Activated CD4-positive, alpha-beta T cell treated with anti-CD3 and anti-CD28 coated beads, Interleukin-2, amount 10 ng/mL, durations not matched to agents 7 days and 5 days (primary cell): ENCODE measurements at places on chromosomes 2 and 18.

DNA sequence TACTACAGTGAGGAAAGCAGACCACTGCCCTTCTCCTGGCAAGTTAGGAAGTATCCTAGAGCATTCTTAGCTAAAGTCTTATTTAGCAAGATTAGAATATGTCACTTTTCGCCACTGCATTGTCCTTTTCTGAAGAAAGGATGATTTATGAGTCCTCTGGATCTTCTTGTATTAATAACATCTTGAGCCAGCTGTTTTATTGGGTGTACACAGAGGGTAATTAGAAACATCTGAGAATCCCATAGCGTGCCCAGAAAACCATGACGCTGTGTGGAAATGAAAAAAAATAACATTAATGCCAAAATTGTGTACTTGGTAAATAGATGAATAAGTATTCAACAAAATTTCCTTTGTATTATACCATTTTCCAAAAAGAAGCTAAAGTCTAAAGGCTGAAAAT lies 198.7 kb downstream of the LTBP1 start:
- DNase-seq = no peak

DNA sequence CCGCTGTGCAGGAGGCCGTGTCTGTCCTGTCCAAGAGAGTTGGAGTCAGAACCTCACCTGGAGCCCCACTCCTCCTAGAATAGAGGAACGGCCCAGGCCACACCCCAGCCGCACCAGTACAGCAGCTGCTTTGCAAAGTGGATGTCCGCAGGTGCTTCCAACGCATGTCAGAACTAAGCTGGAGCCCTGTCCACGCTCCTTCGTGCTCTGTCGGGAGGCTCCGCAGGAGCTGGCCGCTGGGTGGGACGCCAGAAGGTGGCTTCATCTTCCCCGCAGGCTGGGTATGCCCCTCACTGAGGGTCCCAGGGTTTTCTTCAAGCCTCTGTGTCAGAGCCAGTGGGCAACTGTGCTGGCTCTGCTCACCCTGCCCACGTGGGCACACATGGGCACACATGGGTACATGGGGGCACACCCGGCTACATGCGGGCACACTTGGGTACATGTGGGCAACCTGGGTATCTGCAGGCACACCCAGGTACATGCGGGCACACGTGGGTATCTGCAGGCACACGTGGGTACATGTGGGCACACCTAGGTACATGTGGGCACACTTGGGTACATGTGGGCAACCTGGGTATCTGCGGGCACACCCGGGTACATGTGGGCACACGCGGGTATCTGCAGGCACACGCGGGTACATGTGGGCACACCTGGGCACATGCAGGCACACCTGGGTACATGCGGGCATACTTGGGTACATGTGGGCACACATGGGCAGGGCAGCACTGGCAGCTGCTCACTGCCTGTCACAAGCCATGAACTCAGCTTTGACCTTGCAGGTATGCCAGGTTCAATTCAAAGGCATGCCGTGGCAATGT lies 67.1 kb upstream of the CTDP1 start:
- DNase-seq = no peak

DNA sequence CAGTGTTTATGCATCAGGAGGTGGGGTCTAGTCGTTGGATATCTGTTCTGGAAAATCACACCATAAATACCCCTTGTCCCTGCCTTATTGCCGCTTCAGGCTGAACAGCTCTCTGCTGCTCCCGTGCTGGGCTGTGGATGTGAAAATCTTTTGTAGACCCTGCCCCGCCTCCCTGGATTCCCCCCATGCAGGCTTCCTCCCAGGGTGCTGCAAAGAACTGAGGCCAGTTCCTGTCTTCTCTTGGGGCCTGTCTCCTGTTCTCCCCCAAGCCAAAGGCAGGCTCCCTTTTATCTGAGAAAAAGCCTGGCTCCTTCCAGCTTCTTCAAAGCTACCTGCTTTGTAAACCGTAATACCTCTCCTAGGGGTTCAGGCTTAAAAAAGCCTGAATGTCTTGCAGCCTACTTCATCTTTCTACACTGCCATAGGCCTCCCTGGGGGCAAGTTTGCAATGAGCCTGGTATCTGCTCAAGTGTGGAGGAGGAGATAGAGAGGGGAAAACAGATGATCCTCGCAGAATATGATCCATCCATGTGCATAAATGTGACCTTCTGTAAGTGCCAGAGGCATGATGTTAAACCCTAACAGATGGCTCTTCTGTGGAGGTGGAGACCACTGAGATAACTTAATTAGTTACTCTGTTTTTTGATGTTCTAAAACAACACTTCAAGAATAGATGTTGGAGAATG lies 55.3 kb downstream of the VWA3B start:
- no peak for DNase-seq

GRCh38 chr18:48950536-48951447 lies at the start of gene SMAD7:
Gene SMAD7, minus strand, starts transcription at chr18:48950965. Its CDS starts 541 bp downstream, at chr18:48950424.
- DNase-seq = no peak

- DNase-seq = no peak
These were observed 13.6 kb downstream of the EML4 start for GRCh38 chr2:42182654-42183308.

- DNase-seq = no peak
These were observed 484 bp downstream of the AFF3 start for GRCh38 chr2:100141906-100142305.

- DNase-seq = no peak
These were observed 5.2 kb downstream of the GNLY start for GRCh38 chr2:85699325-85699724.

DNA sequence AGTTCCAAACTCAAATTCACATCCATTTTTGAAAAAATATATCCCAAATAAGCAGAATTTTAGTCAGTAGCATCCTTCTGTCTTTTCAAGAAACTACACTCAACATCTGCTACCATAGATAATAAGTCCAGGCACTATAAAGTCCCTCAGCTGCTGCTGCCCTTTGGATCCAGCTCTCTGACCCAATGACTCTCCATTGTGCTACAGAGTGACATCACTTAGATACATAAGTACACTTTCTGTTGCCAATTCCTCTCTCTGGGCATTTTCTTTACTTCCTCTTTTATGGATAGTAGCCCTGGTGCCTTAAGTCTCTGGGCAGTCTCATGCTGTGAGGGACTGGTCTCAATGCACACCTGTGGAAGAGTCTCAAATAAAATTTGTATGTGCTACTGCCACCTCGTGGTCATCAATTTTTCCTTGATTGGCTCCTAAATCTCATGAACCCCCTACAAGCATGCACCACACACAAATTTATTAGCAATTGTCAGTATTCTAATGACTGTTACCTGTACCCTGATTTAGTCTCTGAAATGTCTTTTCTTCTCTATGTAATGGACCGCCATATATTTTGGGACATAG lies 219.2 kb downstream of the LRP1B start:
- no peak for DNase-seq

- no peak for DNase-seq
These were observed 69.1 kb downstream of the PHLPP1 start for GRCh38 chr18:62784338-62784965.

- no peak for DNase-seq
These were observed 158.0 kb upstream of the TWIST2 start for GRCh38 chr2:238689871-238690389.

- DNase-seq = no peak
These were observed 275.8 kb downstream of the LNPK start for GRCh38 chr2:175726223-175726622.
